ENCODE measurements at places on chromosomes 11 and 22. TPM values are rescaled to one million over a fixed set of nuclear protein-coding genes. Genes with fewer than 3 reads are reported as not detected.

The YPEL1 gene
- total RNA-seq: 0.48 TPM

The CWF19L2 gene
- 13.0 TPM for total RNA-seq

The IL10RA gene
- total RNA-seq: 2.2 TPM

The CABP2 gene
- not detected for total RNA-seq

All from A375 (cell line).